Astrocyte (in vitro differentiated cells and primary cell): ENCODE measurements at places on chromosomes 4 and X. TPM values are rescaled to one million over a fixed set of nuclear protein-coding genes. Genes with fewer than 3 reads are reported as not detected.
A peak's percentile ranks its signal among the peaks of the same experiment; 100 is the strongest.

GRCh38 chr4:32417113-32417704 lies 1697.0 kb downstream of the PCDH7 start:
- H3K4me3 ChIP-seq: no peak overlapping the region
- H3K36me3 ChIP-seq: no peaks in the 10 kb centered on the region
- no peaks in the 10 kb centered on the region for H3K27me3 ChIP-seq
- DNase-seq: no peak
- no peak overlapping the region for H3K27ac ChIP-seq

GRCh38 chr4:98474408-98474844 lies 184.0 kb downstream of the TSPAN5 start:
- peak overlapping the region; percentile 36 for H3K27ac ChIP-seq
- DNase-seq: peak; percentile 78
- peaks cover 19% of the 10 kb centered on the region for H3K4me1 ChIP-seq
- peaks cover 42% of the 10 kb centered on the region for H3K36me3 ChIP-seq

DNA sequence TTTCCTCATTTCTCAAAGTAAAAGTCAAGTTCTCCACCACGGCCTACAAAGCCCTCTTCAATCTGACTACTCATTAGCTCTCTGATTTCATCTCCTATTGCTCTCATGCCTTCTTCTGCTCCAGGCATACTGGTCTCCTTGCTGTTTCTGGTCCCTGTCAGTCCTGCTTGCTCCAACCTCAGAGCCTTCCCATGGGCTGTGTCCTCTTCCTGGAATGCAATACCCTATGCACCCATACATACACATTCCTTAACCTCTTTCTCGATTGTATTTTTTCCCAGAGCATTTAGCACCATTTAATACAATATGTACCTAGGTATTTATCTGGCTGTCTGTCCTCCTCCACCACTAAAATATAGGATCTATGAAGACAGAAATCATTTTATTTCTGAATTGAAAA lies 385.2 kb downstream of the GASK1B start:
- no peak overlapping the region for H3K27ac ChIP-seq
- no peaks in the 10 kb centered on the region for H3K4me1 ChIP-seq
- no peaks in the 10 kb centered on the region for H3K36me3 ChIP-seq
- no peaks in the 10 kb centered on the region for H3K27me3 ChIP-seq

DNA sequence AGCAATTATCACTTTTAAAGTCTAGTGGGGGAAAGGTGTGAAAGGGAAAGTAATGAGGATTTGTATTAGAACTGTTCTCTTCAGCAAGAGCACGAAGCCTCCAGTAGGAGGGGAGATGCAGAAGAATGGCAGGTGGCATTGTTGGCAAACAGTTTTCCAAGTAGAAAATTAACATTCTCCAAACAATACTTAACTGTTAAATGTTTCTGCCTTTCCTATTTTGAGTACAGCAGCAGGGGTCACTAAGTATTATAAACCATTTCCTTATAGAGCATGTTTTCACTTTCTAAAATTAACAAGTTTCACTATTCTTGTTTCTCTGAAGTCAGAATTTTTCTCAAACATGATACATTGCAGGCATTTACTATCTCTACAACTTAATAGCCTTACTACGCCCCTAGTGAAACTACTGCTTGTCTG lies 58.7 kb downstream of the LEF1 start:
- no peaks in the 10 kb centered on the region for H3K4me1 ChIP-seq
- H3K36me3 ChIP-seq: no peaks in the 10 kb centered on the region
- H3K4me3 ChIP-seq: no peak overlapping the region
- DNase-seq: no peak
- no peaks in the 10 kb centered on the region for H3K27me3 ChIP-seq

DNA sequence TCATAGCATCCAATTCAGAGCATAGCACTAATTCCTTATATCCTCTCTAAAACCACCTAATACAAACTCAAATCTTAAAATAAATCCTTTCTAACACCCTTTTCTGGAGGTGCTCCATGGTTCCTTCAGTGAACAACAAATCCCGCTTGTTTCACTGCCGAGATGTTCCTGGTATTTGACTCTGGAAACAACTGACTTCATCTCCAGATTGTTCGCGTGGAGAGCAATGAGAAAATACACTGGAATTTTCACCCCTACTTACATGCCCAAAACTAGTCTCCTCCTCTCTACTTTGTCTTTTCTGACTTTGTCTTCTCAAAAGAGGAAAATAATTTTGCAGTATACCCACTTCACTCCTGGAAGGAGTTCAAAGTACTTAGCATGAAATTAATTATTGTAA lies 129.0 kb downstream of the PLS3 start:
- H3K36me3 ChIP-seq: no peaks in the 10 kb centered on the region
- peaks cover 5% of the 10 kb centered on the region for H3K4me1 ChIP-seq

DNA sequence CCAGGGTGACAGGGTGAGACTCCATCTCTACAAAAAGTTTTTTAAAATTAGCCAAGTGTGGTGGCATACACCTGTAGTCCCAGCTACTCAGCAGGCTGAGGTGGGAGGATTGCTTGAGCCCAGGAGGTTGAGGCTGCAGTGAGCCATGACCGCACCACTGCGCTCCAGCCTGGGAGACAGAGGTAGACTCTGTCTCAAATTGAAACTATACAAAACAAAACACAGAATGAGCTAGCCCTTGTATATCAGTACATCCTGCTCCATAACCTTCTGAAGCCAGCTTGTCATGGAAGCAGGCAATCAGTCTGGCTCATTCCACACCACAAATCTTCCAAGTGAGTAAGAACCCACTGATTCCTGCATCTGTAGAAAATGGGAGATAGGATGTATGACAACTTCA lies 49.0 kb downstream of the CD99L2 start:
- H3K4me3 ChIP-seq: no peak overlapping the region
- no peaks in the 10 kb centered on the region for H3K4me1 ChIP-seq
- no peak for DNase-seq
- H3K27ac ChIP-seq: no peak overlapping the region
- no peaks in the 10 kb centered on the region for H3K36me3 ChIP-seq
- H3K27me3 ChIP-seq: no peaks in the 10 kb centered on the region

DNA sequence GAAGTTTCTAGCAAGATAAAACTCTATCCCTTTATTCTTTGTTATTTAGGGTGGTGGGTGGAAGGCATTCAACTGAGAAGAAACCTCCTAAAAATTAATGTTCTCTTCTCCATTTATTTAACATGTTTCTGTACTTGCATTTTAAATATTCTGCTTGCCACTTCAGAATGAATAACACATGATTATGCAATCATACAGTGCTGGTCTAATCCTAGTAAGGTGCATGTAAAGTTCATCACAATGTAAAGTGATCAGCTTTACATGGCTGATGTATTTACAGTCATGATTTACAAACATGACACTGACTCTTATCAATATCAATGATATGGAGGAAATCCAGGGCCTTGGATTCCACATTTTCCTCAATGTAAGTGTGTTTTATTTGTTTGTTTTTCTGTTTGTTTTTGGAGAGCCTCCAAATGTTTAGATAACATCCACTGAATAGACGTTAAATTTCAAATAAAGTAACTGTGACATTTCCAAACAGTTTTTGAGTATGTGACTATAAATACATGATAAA lies 342.1 kb upstream of the CTSO start:
- no peaks in the 10 kb centered on the region for H3K36me3 ChIP-seq
- H3K27ac ChIP-seq: no peak overlapping the region
- H3K4me1 ChIP-seq: peaks cover 31% of the 10 kb centered on the region

- DNase-seq: no peak
- H3K36me3 ChIP-seq: no peaks in the 10 kb centered on the region
- no peak overlapping the region for H3K4me3 ChIP-seq
- no peak overlapping the region for H3K27ac ChIP-seq
- no peaks in the 10 kb centered on the region for H3K27me3 ChIP-seq
Measured at GRCh38 chr4:56271131-56271530, 116.2 kb downstream of the AASDH start.

DNA sequence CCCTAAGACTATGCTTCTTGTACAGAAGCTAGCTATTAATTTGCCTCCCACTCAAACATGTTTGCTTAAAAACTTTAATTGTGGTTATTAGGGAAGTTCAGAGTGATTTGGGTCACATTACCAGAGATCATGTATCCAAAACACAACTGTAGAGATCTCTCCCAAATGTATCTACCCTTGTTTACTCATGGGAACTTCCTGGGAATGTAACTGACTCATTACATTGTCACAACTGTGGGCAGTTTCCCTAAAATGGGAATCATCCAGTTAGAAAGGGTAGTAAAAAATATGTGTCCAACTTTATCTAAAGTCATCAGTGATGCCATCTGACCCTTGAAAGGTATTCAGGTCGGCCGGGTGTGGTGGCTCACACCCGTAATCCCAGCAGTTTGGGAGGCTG lies 40.3 kb upstream of the GLRA3 start:
- no peak overlapping the region for H3K27ac ChIP-seq
- no peak overlapping the region for H3K4me3 ChIP-seq
- H3K27me3 ChIP-seq: no peaks in the 10 kb centered on the region
- DNase-seq: no peak
- no peaks in the 10 kb centered on the region for H3K4me1 ChIP-seq
- no peaks in the 10 kb centered on the region for H3K36me3 ChIP-seq

DNA sequence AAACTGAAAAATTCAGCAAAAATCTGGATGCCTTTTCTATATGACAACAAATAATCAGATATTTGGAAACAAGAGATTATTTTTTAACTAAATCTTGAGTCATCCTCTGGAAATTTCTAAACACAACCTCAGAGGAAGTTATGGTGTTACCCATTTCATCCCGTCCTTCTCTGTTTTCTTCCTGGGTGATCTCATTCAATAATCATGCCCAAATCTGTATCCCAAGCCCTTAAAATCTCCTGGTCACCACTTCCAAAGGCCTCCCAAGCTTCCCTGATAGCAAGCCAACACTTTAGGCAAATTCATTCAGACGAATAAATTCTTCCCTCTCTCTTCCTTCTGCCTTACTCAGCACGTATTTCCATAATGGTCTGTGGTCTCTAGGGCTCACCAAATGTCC lies 9.7 kb upstream of the SORCS2 start:
- no peaks in the 10 kb centered on the region for H3K4me1 ChIP-seq
- H3K4me3 ChIP-seq: no peak overlapping the region
- peaks cover 14% of the 10 kb centered on the region for H3K27me3 ChIP-seq
- no peak overlapping the region for H3K27ac ChIP-seq
- no peaks in the 10 kb centered on the region for H3K36me3 ChIP-seq

- no peaks in the 10 kb centered on the region for H3K27me3 ChIP-seq
- no peaks in the 10 kb centered on the region for H3K36me3 ChIP-seq
- DNase-seq: peak; percentile 53
- no peak overlapping the region for H3K4me3 ChIP-seq
- peaks cover 6% of the 10 kb centered on the region for H3K4me1 ChIP-seq
Measured at GRCh38 chr4:186792728-186793366, 69.2 kb upstream of the FAT1 start.

- no peak overlapping the region for H3K4me3 ChIP-seq
- no peak for DNase-seq
- H3K4me1 ChIP-seq: peaks cover 8% of the 10 kb centered on the region
Measured at GRCh38 chr4:56626963-56627362, 54.1 kb downstream of the HOPX start.

GRCh38 chr4:4254666-4255065 lies 6.6 kb upstream of the TMEM128 start:
- H3K36me3 ChIP-seq: no peaks in the 10 kb centered on the region
- H3K27ac ChIP-seq: no peak overlapping the region
- H3K27me3 ChIP-seq: peaks cover 22% of the 10 kb centered on the region
- H3K4me3 ChIP-seq: no peak overlapping the region
- no peaks in the 10 kb centered on the region for H3K4me1 ChIP-seq

DNA sequence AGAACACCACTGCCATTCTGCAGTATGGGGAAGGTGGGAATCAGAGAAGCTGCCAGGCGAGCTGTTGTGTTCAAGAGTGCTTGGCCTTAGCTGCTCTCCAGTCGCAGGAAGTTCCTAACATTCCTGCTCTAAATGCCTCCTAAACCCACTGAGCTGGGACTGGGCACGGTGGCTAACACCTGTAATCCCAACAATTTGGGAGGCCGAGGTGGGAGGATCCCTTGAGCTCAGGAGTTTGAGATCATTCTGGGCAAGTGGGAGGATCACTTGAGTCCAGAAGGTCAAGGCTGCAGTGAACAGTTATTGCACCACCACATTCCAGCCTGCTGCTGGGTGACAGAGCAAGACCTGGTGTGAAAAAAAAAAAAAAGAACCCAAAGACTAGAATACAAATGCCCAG lies 690.3 kb upstream of the FAM241A start:
- DNase-seq: no peak
- H3K4me3 ChIP-seq: no peak overlapping the region
- H3K27ac ChIP-seq: no peak overlapping the region
- no peaks in the 10 kb centered on the region for H3K36me3 ChIP-seq

DNA sequence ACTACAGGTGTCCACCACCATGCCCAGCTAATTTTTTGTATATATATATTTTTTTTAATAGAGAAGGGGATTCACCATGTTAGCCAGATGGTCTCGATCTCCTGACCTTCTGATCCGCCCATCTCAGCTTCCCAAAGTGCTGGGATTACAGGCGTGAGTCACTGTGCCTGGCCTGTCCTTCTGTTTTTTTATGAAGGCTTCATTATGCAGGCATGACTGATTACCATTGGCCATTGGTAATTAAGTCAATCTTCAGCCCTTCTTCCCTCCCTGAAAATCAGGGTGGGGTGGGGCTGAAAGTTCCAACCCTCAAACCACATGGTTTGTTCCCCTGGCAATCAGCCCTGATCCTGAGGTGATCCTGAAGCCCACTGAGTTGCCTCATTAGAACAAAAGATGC lies 336.9 kb downstream of the PTTG2 start:
- DNase-seq: no peak
- no peaks in the 10 kb centered on the region for H3K4me1 ChIP-seq
- H3K27me3 ChIP-seq: no peaks in the 10 kb centered on the region
- no peak overlapping the region for H3K4me3 ChIP-seq

GRCh38 chr4:31104043-31104442 lies 383.9 kb downstream of the PCDH7 start:
- H3K4me3 ChIP-seq: no peak overlapping the region
- H3K36me3 ChIP-seq: no peaks in the 10 kb centered on the region
- H3K27me3 ChIP-seq: no peaks in the 10 kb centered on the region
- peaks cover 14% of the 10 kb centered on the region for H3K4me1 ChIP-seq

GRCh38 chrX:9912351-9913145 lies 54.6 kb upstream of the CLDN34 start:
- peak; percentile 20 for DNase-seq
- peak overlapping the region; percentile 61 for H3K4me3 ChIP-seq
- peak overlapping the region; percentile 68 for H3K27ac ChIP-seq
- peaks cover 29% of the 10 kb centered on the region for H3K4me1 ChIP-seq
- no peaks in the 10 kb centered on the region for H3K36me3 ChIP-seq
- no peaks in the 10 kb centered on the region for H3K27me3 ChIP-seq

- H3K4me1 ChIP-seq: peaks cover 2% of the 10 kb centered on the region
- no peaks in the 10 kb centered on the region for H3K36me3 ChIP-seq
- H3K27ac ChIP-seq: peak overlapping the region; percentile 6
- H3K4me3 ChIP-seq: no peak overlapping the region
- DNase-seq: no peak
Measured at GRCh38 chrX:78513971-78514738, 145.0 kb downstream of the RTL3 start.

- no peaks in the 10 kb centered on the region for H3K36me3 ChIP-seq
- H3K4me1 ChIP-seq: no peaks in the 10 kb centered on the region
- DNase-seq: no peak
Measured at GRCh38 chrX:103373581-103373980, 2.8 kb upstream of the BEX3 start.

Gene CORIN
- 0.20 and 0.31 TPM in 2 replicates for total RNA-seq

Gene RBMX2
- total RNA-seq: 19.7 TPM in 2 replicates

Gene ERVMER34-1
- total RNA-seq: 0.29 and 0.32 TPM in 2 replicates

Gene ARHGAP4
- total RNA-seq: 3.9 and 4.3 TPM in 2 replicates

Gene TCEAL2
- 1.0 and 1.8 TPM in 2 replicates for total RNA-seq

Gene TLR2
- total RNA-seq: 0.79 and 1.2 TPM in 2 replicates

Gene GAGE12E
- not detected in 2 replicates for total RNA-seq
